ENCODE measurements at places on chromosomes 5 and 9.

DNA sequence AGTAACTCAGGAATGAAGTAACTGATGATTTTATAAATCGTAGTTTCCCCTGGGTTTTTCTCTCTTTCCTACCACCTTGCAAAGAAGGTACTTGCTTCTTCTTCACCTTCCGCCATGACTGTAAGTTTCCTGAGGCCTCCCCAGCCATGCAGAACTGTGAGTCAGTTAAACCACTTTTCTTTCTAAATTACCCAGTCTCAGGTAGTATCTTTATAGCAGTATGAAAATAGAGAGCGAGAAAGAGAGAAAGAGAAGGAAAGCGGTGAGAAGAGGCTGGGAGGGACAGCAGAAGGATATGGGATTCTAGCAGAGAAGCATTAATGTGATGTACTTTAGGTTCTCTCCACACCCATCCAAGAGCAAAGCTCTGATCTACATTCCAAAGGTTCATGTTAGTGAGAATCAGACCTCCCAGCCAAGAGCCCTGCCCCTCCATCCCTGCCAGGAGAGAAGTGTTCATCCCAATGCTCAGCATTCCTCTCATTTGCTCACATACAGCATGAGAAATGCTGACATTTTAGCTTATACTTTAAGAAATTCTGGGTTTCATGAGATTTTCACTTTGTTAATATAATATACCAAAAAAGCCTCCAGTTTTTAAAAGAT, 185.0 kb upstream of the PTGER4 start:
- no peak for DNase-seq

GRCh38 chr9:117145811-117146490, 268.9 kb downstream of the ASTN2 start:
- no peak for DNase-seq

- DNase-seq: no peak
Measured at GRCh38 chr9:4591123-4591500, 71.0 kb upstream of the PLPP6 start.

GRCh38 chr5:73743161-73743560, 117.2 kb downstream of the ARHGEF28 start:
- DNase-seq: no peak

DNA sequence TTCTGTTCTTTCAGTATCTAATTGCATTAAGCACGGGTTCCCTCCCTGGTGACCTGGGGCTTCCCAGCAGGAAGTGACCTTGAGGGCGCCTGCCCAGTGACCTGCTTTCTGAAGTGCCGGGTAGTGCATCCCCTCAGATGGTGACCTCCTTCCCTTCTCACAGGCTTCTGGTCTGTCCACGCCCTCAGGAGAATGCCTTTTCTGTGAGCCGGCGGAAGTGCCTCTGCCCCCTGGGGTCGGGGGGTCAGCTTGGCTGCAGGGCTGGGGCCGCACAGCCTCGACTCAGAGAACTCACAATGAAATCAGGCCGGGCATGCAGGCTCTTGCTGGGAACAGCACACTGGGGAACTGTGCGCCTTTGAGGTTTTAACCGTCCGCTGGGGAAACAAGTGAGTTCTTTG, 124.5 kb upstream of the PHYKPL start:
- no peak for DNase-seq

DNA sequence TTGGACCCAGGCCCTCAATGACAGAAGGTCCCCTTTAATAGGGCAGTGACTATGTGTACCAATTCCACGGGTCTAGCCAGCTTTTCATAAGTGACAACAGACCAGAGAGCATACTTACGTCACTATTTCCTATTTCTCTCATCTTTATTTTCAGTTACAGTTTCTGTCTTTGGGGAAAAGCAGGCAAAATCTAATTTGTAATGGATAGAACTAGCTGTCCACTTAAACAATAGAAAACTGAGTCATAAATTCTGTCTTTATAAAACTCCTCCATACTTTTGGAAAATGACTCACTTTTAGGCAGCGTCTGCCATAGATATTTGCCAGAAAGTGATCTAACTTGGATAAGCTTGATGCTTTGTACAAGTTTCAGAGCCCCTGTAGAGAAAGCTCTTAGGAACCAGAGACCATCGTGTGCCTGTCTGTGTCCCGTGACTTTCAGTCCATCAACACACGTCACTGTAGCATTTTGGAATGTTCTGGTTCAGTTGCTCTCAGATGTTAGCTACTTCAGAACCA, 101.9 kb downstream of the F2RL2 start:
- DNase-seq: no peak

GRCh38 chr5:1747079-1747802, 52.4 kb downstream of the MRPL36 start:
- no peak for DNase-seq

DNA sequence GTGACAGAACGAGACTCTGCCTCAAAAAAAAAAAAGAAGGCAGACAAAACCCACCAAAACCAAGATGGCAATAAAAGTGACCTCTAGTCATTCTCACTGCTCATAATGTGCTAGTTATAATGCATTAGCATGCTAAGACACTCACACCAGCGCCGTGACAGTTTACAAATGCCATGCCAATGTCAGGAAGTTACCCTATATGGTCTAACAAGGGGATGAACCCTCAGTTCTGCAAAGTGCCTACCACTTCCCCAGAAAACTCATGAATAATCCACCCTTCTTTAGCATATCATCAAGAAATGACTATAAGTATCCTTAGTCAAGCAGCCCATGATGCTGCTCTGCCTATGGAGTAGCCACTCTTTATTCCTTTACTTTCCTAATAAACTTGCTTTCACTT, 4.7 kb upstream of the BICD2 start:
- DNase-seq: no peak

DNA sequence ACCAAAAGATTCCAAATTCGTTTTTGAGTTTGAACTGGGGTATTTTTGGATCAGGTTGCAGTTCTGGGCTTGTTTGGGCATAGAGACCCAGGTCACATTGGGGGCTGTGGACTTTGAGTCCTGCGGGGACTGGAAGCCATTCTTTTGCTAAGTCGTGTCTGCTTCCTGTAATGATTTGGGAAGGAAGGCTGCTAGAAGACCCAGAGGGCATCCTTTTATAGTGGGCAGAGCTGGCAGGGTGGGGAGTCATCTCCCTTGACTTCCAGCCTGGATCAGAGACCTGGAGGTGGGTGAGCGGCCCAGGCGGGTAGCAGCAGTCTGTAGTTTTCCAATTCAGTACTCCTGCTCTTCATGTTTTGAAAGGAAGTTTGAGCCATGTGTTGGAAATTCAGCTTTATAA, 11.3 kb downstream of the ZNF618 start:
- no peak for DNase-seq

- DNase-seq: no peak
Measured at GRCh38 chr5:41191249-41191648, 22.1 kb downstream of the C6 start.

- DNase-seq: no peak
Measured at GRCh38 chr9:133676450-133676849, 40.3 kb downstream of the DBH start.

DNA sequence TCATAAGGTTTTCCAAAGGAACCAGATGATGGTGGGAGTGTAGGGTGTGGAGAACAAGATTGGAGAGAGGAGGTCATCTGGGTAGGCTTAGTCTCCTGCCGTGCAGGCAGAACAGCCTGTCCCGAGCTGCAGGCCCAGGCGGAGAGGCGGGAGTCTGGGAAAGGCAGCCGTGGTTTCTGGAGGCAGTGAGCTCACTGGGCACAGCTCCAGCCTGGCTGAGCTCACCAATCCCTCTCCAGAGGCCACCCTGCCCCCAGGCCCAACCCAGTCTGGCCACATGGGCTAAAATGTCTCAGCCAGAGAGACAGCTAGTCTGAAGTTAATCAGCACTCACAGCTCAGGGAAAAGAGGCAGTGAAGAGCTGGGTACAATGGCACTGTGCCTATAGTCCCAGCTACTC, 12.3 kb downstream of the P4HA2 start:
- peak; percentile 88 for DNase-seq

DNA sequence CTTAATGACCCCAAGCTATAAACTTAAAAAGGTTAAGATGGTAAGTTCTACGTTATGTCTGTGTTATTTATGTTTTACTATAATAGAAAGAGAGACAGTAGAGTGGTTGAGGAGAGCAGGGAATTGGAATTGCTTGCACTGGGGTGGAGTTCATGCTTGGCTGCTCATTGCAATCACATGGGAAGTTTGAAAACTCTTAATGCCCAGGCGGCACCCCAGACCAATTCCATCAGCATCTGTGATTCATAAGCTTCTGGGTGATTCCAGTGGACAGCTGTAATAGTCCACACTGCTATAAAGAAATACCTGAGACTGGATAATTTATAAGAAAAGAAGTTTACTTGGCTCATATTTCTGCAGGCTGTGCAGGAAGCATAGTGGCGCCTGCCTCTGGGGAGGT, 323.9 kb upstream of the MSX2 start:
- DNase-seq: no peak

GRCh38 chr5:9558319-9558965, 12.6 kb upstream of the SEMA5A start:
- DNase-seq: no peak

- DNase-seq: no peak
Measured at GRCh38 chr5:107539726-107540330, 130.9 kb downstream of the EFNA5 start.

DNA sequence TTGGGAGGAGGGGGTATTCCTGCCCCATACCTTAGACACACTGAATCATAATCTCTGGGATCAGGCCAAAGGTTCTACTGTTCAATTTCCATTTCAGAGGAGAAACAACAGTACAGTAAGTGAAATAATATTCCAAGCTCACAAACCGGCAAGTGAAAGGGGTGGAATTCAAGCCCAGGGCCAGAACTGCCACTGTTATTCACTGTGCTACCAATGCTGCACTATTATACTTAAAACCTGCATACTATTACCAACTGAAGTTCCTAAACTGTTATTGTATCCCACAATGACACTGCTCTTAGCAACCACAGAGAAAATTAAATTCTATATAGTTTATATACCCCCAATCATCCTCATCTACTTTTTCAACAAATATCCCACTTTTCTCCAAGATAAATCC, 24.6 kb downstream of the SSBP2 start:
- DNase-seq: no peak

- DNase-seq: no peak
Measured at GRCh38 chr5:64318175-64318574, 152.5 kb downstream of the RNF180 start.

DNA sequence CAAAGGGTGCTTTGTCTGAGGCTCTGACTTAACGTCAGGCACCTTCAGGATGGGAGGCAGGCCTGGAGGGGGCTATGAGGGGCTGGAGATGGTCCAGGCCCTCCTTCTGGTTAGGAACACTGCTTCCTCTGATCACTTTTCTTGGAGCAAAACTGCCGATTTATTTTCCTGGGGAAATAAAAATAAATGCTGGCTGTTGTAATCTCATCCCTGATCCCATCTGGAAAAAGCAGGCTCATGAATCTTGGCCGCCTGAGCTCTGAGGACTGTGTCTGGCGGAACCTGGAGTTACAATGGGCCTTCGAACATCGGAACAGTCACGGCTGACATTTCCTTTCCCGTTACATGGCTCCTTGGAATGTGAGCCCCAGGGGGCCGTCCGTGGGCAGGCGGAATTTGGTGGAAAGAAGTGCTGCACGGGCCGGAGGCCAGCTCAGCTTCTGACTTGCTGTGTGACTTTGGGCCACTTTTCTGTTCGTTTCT, 157.8 kb downstream of the RGS3 start:
- DNase-seq: peak; percentile 73

GRCh38 chr9:97437051-97437600, 25.2 kb downstream of the TDRD7 start:
- no peak for DNase-seq

DNA sequence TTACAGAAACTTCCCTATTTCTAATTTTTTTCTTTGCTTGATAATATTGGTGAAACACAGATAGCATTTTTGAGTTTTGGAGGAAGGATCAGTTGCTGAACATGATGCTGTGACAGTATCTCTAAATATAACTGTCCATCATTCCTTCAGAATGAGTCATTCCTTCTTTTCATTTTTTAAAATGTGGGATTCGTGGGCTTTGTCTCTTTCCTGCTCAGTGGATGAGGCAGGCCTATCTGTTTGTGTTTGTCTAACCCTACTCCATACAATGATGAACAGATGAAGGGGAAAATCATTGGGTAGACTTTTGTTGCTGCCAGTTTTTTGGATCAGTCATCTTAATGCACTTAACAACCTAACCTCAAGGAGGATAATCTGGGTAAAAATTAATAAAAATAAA, 15.7 kb upstream of the OR13C8 start:
- DNase-seq: no peak

DNA sequence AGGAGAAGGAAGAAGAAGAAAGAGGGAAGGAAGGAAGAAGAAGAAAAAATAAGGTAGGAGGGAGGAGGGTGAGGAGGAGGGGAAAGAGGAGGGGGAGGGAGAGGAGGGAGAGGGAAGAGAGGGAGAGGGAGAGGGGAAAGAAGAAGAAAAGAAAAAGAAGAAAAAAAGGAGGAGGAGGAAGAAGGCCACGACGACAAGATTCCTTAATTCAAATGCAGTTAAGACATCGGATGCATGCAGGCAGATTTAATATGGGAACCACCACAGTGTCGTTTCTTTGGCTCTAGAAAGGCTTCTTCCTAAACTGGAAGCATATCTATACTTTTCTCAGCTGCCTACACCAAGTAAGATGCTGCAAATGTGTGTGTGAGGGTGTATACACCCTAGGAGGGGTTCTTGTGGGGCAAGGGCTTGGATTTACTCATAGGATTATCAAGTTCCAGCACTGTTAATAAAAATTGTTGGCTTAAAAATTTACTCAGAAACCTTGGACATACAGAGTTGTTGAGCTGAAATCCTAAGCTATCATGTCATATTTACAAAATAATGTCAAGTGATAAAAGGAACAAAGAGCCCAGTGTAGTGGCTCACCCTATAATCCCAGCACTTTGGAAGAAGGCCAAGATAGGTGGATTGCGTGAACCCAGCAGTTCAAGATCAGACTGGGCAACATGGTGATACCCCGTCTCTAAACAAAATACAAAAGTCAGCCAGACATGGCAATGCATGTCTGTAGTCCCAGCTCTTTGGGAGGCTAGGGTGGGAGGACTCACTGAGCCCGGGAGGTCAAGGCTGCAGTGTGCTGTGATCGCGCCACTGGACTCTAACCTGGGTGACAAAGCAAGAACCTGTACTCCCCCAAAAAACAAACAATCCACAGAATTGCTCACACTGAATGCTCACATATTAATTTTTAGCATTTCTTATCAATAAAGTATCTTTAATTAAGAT, 108.5 kb downstream of the UBAP2 start:
- no peak for DNase-seq

Measured in AG04450 (cell line).